ENCODE measurements at places on chromosomes 1 and 21.

- no peak for DNase-seq
These were observed 1.9 kb upstream of the CATSPER4 start for GRCh38 chr1:26188477-26188876.

DNA sequence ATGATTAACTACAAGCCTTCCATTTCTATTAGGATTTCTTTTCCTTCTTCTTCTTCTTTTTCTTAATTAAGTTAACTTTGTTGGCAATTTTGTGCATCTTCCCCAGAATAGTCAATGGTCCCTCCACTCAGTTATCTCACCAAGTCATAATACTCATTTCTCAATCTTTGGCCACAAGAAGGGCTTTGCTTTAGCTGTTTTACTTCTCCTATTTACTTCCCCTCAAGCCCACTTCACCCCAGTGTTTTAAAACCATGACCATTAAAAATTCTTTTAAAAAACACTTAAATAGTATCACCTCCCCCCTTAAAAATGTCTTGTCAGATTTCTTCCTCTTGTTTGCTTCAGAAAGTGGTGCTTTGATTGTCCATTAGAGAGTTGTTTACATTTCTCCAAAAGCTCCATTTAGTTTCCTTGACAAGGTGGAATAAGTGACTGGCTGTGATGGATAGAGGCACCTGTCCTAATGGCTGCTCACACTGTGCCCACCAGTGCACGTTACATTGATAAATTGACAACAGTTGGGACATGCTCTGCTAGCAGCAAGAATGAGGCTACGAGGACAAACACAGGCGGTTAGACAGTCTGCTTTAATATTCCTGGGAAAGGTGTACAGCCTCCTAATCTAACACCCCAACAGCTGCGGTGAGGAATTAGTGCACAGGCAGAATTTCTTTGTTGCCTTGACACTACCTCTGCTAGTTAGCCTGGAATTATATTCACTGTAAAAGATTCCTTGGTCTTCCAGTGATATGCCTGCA lies 354.7 kb downstream of the LMO4 start:
- DNase-seq: no peak

- DNase-seq: no peak
These were observed 37.5 kb upstream of the GRIK3 start for GRCh38 chr1:37071829-37072228.

GRCh38 chr21:38691631-38692030 lies 114.1 kb upstream of the ETS2 start:
- no peak for DNase-seq

DNA sequence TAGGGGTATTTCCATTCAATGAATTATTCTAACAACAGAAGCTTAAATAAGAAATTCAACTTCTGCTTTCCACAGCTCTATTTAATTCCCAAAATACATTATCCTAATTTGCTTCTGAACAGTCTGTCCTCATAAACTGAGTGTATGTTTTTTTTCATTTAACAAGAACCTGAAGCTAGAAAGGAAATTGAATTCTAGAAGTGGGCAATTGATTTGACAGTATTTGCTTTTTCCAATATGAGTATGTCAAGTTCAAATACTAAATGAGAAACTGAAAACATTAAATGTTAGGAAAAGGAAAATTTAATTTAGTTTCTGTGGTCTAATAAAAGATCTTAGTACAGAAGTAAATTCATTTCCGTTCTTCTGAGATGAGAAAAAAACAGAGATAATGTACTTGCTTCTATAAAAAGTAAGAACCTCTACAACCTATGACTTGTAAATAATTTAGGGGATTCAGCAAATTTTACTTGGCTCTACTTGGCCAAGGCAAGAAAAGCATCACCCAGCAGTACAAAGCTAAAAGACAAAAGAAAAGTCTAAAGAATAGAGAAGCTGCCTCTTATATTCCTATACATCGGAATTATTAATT lies 31.1 kb downstream of the RAB3GAP2 start:
- no peak for DNase-seq

- DNase-seq: no peak
These were observed 127.3 kb downstream of the HLCS start for GRCh38 chr21:36839123-36839522.

- DNase-seq: no peak
These were observed 358.0 kb upstream of the BRINP3 start for GRCh38 chr1:190835658-190836057.
